ENCODE measurements at places on chromosomes 1 and 21.
A peak's percentile ranks its signal among the peaks of the same experiment; 100 is the strongest.

DNA sequence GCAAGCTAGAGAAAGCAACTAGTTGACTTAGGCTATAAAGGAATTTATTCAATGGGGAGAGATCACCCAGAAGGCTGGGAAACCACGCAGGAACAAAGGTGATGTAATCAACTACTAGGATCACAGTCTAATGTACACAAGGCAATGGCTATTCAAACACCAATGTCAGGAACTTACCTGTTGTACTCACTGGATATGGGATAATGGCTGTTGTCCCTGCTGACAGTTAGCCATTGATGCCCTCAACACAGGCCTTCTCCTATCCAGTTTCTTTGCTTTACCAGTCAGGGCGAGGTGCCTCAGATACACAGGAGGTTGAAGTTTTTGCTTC is 32.3 kb downstream of the C21orf91 start:
- no peak for DNase-seq

- no peak for DNase-seq
These were observed 61.3 kb downstream of the GLUL start for GRCh38 chr1:182330303-182330702.

DNA sequence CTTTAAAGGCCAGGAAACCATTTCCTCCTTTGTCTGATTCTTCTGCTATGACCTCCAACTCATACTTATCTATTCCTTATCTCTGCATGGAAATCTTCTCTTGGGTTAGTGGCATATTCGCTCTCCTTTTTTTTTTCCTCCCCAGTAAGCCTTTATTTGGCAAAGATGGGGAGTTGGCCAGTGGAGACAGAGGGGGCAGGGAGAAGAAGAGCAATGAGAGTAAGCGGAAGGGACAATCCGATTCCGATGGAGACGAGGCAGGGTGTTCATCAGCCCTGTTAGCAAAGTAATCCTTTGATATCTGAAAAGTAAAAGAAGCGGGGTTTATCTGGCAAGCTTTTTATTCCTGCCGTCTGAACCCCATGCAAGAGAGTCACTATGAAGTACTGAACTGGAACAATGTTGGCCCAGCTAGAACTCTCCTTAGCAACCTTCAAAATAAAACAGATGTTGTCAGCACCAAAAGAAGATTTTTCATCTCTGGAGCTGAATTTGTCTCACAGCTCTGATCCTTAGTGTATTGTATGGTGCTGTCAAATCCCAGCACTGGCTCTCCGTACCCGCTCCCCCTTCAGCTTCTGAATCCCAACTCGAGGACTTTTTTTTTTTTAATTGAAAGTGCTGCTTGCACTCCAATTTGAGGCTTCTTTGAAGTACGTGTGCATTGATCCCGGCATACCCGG is 40.9 kb downstream of the PTGFRN start:
- DNase-seq = no peak

DNA sequence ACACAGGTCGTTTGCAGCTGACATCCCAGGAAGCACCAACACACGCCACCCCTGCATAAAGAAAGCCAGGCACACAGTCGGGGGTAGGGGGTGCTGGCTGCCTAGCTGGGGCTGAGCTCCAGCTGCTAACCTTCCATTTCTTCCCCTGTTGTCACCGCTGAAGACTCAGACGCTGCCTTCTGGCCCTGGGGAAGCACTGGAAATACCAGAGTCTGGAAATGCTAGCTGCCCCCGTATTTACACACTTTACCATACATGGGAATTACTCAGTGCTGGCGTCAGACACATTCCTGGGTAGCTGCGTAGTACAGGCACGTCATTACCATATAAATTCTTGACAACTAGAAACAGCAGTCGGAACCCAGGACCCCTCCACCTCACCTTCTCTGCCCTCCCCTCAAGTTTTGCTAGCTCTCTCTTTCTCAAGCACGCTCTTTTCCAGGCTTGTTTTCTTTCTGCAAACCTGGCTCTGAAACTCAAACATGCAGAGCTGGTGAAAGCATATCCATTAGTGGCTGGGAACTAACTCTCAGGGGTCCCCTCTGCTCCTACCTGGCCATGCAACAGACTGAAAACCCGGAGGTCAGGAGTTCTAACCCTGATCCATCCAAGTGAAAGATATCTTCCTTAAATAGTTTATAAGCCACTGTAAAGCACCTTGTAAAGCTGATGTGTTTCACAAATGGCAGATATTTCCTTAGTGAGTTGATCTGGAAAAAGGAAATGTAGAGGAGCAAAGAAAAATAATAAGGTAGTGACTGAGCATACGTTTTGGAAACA is 3.3 kb downstream of the CSRP1 start:
- peak; percentile 49 for DNase-seq

DNA sequence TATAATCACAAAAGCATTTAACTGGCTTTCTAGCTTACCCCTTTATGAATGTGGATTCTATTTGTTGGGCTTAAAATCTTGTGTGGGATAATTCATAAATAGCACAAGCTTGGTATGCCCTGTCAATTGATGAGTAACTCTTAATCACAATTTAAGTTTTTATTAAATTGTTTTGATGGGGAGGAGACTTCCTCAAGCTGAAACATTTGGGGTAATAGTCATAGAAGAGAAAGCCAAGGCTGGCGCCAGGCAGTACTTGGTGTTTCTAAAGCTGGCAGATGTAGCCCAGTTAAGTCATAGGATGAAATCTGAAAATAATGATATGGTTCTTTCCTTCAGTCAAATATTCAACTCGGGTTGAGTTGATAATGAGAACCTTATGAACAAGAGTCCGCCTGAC is 167.2 kb downstream of the FMN2 start:
- no peak for DNase-seq

GRCh38 chr21:32537569-32537881 is 47.8 kb downstream of the TCP10L start:
- no peak for DNase-seq

- no peak for DNase-seq
These were observed 213.7 kb downstream of the PBX1 start for GRCh38 chr1:164772635-164773034.

DNA sequence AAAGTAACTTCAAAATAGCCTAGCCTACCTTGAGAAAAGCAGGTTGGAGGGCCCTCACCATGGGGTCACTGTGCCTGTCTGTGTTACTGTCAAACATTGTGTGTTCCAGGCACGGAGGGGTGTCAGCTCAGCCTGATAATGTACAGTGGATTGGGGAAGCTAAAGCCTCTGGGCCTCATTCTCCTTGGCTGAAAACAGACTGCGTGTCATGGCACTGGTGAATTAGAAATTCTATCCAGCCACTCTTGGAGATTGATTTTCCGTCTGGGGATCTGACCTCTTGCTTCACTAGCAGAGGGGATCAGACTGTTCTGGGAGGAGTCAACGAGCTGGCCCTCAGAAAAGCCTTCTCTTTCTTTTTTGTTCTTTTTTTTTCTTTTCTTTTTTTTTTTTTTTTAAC is 123.5 kb upstream of the HOOK1 start:
- no peak for DNase-seq

DNA sequence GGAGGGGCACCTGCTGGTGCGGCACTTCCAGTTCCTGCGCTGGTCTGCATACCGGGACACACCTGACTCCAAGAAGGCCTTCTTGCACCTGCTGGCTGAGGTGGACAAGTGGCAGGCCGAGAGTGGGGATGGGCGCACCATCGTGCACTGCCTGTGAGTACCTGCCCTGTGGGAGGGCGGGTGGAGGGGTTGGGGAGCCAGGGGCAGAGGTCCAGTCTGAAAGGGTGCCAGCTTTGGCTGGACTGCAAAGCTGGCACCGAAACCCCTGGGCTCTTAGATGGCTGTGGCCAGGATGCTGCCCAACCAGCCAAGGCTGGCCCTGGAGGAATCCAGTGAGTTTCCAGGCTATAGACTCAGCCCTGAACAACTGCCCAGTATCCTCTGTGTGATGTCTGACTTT is 87.3 kb downstream of the PTPRU start:
- peak; percentile 53 for DNase-seq

GRCh38 chr1:84885469-84885868 is 7.5 kb downstream of the LPAR3 start:
- DNase-seq = no peak

DNA sequence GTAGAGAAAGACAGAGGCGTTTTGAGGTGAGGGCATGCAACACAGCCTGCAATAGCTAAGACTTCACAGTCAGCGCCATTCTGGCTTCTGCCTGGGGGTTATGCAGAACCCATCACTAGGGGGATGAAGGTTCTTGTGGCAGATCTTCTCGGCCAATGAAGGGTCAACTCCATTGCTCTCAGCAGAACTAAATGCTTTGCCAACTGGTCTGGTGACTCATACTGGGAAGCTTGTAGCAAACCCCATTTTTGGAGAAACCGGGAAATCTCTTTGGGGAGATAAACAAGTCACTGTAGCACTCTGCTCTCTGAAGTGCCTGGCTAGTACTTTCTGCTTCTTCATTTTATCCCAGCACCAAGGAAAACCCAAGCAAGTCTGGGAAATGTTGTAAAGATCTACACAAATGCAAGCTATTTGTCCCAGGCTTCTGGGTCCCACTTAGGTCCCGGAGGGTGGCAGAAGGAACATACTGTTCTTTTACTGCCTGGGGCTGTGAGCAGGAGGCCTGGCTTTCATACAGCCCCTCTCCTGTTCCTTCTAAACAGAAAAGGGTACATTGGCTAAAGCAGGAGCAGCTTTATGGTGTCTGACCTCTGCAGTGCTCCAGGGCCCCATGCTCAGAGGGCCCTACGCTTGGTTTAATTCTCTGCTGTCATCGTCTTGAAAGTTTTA is 28.8 kb downstream of the SHISA4 start:
- DNase-seq = no peak

DNA sequence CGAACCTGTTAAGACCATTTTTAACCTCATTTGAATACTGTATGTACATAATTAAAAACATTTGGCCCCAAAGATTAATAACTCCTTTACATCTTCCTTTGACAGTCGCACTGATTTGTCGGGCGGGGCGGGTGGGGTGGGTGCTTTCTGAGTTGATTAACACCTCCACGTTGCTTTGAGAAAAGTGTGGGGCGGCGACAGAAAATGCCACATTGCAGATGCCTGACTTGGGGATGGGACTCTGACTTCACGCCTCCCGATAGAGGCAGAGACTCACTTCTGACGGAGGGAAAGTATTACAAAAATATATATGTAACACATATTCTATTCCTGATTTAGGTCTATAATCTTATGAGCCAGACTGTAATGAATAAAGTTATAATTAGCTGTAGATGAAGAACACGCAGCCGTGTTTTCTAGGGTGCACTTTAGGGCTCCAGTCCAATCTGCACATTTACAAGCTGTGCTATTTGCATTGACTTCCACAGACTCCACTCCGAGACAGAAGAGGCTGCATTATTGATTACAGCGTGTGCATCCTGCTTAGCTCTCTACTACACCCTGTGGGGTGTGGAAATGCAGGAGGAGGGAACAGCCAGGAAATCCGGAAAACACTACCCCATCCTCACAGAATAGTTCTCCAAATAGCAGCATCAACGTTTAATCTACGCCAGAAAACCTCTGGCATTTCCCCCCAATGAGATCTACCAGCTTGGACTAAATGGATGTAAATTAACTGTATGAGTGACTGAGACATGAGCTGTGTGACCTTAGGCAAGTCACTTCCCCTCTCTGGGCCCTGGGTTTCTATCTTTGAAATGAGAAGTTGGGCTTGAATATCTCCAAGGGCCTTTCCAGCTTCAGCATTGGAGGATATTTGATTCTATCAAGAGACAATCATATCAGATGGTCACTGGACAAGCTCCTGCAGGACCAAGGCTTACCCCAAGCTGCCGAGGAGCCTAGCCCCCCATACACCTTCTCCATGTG is 308.0 kb downstream of the RRAGC start:
- no peak for DNase-seq

GRCh38 chr1:12384836-12385456 is 155.1 kb downstream of the VPS13D start:
- no peak for DNase-seq

DNA sequence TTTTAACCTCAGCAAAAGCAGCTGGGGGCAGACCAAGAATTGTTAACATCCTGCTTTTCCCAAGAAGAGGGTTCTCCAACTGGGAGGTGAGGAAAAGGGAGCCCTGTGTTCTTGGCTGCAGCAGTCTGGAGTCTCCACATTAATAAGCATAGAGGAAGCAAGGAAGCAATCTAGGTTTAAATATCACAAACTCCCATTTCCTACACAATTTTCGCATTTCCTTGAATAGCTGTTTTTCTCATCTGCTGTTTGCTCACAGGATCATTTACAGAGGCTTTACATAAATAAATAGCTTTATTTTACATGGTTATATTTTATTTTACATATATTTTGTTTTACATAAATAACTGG is 124.0 kb downstream of the TRIM33 start:
- DNase-seq = no peak

DNA sequence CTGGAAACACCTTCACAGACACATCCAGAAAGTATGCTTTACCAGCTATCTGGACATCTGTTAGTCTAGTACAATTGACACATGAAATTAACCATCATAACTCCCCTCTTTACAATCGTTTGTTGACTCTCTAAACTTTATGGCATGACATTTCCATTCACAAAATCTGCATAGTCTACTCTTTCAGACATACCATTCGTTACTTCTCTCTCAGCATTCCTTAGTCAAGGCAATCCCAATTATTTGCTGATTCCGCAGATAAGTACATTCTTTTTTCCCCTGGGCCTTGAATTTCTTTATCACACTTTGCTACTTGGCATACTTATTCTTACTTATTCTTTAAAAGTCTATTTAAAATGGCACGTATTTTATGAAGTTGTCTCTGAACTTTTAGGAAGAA is 15.1 kb upstream of the CRB1 start:
- no peak for DNase-seq

DNA sequence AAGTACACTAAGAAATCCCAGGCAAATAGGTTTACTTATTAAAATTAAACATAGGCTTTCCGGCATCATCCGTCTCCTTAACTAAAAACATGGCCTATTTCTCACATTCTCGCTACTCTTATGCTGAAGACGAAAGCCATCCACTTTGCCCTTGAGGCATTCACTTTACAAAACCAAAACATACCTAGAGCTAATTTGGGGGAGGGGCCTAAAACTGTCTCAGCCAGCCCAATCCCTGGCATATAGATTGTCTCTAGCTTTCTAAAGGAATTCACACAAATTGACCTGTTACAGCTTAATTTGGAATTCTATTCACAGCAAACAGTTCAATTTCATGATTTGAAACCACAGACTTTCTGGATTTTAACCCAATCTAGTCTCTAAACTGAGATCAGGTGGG is 34.8 kb downstream of the SLC35D1 start:
- no peak for DNase-seq

- DNase-seq = peak; percentile 69
These were observed 70.7 kb downstream of the CAPZB start for GRCh38 chr1:19414515-19415121.

DNA sequence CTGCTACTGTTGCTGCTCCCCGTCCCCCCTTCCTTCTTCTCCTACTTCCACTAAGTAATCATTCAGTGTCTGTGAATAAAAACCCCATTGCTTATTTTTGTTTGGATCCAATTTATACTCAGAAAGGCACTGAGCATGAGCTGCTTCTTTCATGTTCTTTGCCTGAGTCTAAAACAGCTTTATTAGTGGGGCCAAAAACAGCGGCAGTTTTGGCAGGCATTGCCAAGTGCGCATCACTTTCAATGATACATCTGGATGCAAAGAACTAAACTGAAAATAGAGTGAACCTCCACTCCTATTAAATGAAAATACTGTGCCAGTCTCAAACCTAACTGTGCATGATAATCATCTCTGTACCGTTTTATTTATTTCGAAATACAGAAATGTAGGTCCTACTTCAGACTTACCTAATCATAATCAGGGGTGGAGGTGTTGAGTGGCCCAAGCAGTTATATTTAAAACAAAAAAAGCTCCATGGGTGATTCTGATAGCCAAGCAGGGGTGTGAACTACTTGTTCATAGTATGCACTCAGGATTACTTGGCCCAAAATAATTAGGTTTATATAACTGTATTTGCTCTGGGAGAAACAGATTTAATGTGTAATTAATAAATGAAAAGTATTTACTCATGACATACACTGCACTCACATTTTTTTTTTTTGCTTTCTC is 48.4 kb downstream of the NEK7 start:
- DNase-seq = peak; percentile 4

Measured in cerebellar cortex (tissue), 1 donor.